ENCODE measurements at places on chromosomes 7 and 10.

GRCh38 chr10:119478811-119479341 lies 63.6 kb downstream of the RGS10 start:
- no peak for DNase-seq

DNA sequence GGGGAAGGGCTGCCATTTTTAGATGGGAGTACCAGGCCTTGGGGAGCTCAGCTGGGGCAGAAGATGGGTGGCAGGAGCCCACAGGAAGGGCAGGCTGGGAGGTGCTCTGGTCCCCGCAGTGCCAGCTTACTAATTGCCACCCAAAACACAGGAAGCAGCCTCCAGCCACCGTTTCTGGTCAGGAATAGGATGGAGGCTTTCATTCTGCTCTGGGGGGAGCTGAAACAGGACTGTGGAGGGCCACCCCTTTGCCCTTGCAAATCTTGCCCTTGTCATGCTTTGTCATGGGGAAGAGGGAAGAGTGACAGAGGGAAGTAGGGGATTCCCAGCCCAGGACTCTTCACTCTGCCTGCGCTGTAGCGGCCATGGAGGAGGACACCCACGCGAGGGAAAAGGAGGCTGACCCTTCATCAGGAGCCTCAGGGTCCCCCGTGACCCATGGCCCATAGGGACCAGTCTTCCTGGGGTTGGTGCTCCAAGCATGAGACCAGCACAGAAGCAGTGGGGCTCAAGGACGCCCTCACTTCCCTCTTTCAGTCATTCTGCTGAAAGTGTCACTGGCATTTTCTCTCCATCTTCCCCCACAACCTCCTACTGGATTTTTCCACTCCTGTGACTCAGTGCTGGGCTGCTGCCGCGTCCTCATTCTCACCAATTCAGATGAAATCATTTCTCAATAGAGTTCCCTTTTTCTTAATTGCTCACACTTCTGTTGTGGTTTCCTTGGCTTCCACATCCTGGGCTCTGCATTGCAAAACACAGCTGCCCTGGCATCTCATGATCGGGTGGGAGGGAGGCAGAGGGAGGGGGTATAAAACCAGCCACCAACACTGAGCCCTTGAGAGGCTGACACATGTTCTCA lies 61.9 kb downstream of the MKI67 start:
- peak; percentile 76 for DNase-seq

GRCh38 chr7:138919911-138920310 lies 61.3 kb downstream of the KIAA1549 start:
- DNase-seq: no peak

DNA sequence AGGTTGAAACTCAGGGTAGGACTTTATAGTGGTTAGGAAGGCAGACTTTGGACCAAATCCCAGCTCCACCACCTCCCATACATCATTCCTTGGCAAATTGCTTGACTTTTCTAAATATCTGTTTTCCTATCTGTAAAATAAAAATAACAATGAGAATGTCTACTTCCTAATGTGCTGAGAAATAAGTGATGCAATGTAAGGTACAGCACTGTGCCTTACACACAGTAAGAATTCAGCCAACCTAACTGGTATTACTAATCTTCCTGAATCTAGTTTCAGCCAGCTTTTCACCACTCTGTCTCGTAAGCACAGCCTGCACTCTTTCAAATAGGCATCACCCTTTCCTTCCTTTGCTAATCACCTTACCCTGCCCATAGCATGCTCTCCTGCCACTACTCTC lies 9.7 kb downstream of the PRLHR start:
- DNase-seq: no peak

DNA sequence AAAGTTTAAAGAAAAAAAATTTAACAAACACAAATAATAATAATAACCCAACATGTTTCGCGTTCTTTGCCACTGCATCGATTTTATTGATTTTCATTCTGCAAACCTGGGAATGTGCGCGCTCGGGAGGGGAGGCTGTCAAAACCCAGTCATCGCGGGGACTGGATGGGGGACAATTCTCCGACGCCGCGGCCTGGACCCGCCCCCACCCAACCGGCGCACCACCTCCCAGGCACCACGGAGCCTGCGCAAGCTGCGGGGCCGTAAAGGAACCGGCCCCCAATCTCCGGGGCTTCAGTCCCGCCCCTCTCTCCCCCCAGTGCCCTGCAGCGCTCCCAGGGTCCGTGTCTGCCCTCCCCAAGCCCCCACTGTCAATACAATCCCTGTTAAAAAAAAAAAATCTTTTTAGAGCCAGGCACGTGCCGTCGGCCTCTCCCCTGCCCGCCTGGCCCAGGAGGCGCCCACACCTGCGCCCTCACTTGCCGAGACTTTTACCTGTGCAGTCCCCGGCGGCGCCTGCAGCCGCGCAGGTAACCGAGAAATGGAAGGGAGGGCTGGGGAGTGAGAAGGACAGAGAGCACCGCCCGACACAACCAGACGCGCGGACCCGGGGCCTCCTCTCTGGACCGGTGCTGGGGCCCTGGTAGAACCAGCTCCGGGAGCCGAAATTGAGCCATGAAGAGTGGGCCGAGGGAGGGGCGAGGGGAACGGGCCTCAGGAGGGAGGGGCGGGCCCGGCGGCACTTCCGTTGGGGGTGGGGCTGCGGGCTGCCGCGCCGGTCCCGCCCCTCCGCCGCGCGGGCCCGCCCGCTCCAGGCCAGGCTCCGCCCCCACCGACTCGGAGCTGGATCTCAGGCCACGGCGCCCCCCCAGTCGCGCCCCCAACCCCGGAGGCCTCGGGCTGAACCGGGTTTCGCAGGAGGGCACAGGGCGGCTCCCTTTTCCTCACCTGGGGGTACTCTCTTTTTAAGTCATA lies 7.6 kb upstream of the ZNF503 start:
- no peak for DNase-seq

GRCh38 chr7:52857367-52857766 lies 178.1 kb upstream of the POM121L12 start:
- no peak for DNase-seq

DNA sequence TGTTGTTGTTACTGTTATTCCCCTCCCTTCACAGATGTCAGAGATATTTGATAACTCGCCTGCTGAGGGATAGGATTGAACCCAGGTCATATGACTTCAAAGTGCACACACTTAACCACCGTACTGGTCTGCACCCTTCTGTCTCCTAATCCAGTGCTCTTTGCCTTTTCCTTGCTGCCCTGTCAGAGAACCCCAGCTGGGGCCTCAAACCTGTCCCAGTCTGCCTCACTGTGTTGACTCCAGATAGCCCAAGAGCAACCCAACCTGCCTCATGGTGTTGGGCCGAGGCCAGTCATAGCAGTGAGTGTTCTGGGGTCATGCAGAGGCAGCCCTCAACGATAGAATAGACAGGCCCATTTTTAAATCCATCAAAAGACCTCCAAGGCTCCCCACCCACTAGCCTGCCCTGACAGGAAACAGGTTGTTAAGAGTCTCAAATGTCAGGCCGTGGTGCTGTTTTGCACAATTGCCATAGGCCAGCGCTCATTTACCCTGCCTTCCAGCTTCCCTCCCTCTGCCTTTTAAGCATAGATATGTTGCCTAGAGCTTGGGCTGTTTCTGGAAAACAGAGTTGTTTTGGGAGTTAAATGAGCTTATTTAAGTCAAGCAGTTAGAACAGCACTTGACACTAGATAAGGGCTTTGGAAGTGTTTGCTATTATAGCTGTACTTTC lies 37.0 kb upstream of the PDCD4 start:
- no peak for DNase-seq

DNA sequence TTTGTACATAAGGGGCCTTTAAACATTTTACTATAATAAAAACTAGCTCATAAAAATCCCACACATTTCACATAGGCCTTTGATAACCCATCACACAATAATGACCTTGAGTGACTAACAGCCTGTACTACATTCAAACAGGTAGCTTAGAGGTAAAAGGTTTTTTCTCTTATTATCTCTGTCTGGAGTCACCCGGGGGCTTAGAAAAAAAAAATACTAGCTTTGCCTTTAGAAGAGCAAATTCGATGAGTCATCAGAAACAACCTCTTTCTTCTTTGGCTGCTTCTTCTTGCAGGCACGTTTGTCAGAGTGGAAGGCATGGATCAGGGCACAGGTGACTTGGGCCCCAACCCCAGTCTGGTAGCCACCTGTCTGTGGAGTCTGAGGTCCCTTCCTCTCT lies 43.4 kb upstream of the ADO start:
- no peak for DNase-seq

DNA sequence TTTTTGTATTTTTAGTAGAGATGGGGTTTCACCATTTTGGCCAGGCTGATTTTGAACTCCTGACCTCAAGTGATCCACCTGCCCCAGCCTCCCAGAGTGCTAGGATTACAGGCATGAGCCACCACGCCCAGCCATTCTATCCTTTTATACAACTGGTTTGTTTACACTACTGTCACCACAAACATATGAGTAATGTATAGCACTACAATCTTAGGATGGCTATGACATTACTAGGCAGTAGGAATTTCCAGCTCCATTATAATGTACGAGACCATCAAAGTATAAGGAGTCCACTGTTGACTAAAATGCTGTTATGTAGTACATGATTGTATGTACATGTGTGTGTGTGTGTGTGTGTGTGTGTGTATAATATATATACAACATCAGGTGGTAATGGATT lies 1126.1 kb upstream of the LRRN3 start:
- DNase-seq: no peak

GRCh38 chr7:23346316-23346715 lies 47.2 kb downstream of the MALSU1 start:
- DNase-seq: no peak

DNA sequence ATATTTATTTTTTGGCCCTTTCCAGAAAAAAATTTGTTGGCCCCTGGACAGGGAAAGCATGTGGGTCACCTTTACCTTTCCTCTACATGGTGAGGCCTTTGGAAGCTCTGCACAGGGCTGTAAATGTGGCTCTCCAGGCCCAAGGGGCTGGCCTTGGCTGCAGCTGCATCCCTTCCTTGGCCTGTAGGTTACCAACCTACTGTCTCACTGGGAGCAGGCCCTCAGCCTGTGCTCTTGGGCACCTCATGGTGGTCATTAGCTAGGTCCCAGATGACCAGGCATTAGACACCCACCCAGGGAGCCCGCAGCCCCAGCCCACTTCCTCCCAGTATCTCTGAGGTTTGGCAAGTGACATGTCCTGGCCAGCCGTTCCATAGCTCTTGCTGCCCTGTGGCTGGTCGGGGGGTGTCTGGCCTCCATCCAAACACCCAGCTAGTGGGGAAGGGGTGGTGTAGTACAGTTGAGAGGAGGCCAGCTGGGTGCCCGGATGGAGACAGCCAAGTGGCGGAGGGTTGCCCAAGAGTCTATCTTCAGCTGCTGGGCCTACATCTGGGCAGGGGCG lies 7.1 kb upstream of the CPA5 start:
- no peak for DNase-seq

DNA sequence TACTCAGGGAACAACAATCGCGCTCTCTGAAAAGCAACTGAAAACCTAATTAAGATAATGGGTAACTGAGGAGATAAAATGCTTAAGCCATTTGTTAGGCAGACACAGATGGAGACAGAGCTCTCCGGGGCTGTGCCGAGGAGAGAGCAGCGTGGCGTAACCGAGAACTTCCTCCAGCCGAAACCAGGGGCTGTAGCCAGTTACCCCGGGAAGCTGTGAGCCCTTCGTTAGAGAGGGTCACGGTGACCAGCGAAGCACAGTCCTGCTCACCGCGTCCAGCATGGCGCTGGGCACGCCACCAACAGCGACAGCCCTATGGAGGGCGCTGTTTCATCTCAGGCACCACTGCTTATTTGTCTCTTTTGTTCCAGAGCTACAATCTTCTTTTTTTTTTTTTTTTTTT lies 16.1 kb downstream of the PAPOLB start:
- no peak for DNase-seq

DNA sequence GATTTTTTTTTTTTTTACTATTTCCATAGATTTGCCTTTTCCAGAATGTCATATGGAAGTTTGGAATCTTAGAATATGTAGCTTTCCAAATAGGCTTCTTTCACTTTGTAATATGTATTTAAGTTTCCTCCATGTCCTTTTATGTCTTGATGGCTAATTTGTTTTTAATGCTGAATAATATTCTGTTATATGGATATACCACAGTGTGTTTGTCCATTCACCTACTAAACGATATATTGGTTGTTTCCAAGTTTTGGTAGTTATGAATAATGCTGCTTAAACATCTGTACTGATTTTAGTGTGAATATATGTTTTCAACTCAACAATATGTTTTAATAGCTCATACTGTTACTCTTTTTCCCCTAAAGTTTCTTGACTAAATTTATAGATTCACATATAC lies 669.8 kb upstream of the PCDH15 start:
- no peak for DNase-seq

DNA sequence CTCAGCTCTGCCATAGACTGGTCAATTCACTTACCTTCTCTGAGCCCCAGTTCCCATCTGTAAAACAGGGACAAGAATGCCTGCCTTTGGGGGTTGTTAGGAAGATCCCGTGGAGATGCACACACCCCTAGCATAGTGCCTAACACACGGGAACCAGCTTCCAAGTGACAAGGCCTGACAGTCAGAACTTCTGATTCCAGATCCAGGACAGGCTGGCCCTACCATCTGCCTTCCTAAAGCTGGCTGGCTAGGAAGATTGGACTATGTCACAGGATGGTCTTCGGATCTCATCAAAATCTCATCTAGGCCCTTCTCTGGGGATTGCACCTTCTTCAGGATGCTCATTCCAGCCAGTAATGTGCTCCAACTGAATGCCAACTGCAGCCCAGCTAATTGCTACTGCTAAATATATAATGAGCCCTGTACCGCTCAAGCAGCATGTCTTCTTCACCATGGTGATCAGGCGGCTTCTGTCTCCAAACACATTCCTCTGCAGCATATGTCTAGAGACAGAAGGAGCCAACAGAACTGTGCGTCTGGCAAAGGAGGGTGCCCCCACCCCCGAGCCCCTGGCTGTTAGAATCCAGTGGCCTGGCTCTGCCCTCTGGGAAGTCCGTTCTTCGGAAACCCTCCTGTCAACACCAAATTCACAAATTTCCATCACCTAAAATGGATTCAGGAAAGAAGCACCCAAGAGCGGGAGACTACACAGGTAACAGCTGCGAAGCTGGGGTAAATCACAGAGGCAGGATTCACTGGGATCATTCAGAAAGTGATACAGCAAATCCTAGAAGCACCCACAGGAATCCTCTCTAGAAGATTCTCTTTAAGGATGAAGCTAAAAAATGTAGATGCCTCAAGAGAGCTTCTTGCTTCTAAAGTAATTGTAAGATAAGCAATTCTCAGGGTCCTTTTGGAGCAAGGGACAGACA lies 142.1 kb upstream of the EEPD1 start:
- DNase-seq: no peak

- DNase-seq: no peak
Observed at GRCh38 chr10:1287487-1287886, 231.3 kb downstream of the WDR37 start.

- DNase-seq: no peak
Observed at GRCh38 chr10:132541601-132542011, 4.0 kb downstream of the INPP5A start.

DNA sequence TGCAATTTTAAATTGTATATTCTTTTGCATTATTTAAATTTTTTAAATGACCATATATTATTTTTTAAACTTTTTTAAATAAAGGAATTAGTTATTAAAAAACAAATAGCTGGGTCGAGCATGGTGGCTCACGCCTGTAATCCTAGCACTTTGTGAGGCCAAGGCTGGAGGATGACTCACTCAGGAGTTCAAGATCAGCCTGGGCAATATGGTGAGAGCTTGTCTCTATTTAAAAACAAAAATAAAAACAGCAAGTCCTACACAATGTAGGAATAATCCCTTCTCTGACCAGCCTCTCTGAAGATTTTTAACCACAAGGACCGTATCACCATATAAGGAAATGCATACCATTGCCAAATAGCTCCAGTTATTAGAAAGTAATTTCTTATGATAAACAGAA lies 19.6 kb downstream of the NOC3L start:
- no peak for DNase-seq

GRCh38 chr7:50226669-50227068 lies 77.8 kb upstream of the IKZF1 start:
- no peak for DNase-seq
